IPS-NIHi11 (cell line): ENCODE measurements at places on chromosomes 2 and 18.

- no peak for DNase-seq
Observed at GRCh38 chr2:229856413-229856812, 65.4 kb downstream of the TRIP12 start.

- DNase-seq: no peak
Observed at GRCh38 chr2:60899230-60899891, 18.0 kb downstream of the REL start.

DNA sequence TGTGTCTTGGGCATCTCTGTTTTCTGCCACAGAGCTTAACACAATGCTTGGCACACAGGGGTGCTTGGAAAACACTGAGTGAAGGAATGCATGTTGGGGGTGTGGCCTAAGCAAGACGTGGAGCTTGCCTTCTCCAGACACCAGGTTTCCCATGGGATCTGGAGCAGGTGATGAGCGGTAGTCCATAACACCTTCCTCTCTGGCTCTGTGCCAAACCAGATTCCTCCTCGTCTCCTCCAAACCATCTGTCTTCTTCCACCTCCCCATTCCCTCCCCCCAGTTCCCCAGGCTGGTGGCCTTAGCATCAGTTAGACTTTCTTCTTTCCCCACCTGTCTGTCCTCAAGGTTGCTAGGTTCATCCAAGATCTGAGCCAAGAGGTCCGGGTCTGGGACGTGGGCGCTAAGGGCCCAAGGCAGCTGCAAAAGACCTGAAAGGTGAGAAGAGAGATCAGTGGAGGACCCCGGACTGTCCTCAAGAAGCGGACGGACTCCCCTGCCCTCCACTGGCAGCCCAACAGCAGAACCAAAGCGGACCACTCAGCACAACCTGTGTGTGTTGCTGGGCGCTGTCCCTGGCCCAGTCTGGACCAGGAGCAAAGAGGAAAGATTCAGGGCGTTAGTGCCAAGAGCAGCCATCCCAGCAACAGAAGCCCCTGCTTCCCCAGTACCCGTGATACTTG, 1.2 kb upstream of the ITM2C start:
- no peak for DNase-seq

DNA sequence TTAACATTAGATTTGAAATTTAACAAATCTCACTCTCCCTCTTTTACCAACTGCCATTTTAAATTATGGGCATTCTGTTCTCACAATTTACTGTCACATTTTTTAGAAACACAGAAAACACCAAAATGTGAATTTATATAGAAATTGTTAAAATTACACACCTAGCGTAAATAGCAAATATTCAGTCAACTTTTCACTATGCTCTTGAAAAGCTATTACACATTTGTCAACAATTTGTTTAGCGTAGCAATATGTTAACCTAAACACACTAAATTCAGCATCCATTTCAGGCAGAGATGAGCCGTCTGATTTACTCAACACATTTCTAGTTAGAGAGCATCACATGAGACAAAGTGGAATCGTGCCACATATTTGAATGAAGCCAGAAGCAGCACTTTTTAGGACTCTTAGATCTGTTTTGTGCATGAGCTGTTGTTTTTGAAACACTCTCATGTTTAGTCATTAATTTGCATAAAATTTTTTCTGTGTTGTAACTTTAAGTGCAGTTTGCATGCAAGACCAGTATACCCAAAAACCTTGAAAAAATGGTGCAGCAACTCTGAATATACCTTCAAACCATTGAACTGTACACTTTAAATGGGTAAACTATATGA, 8.2 kb downstream of the TTC32 start:
- DNase-seq: no peak

- DNase-seq: no peak
Observed at GRCh38 chr2:64840426-64840881, 148.7 kb upstream of the SLC1A4 start.

- peak; percentile 70 for DNase-seq
Observed at GRCh38 chr2:127105656-127106456, 1.1 kb downstream of the BIN1 start.

- DNase-seq: peak; percentile 35
Observed at GRCh38 chr2:207352978-207353671, 176.6 kb upstream of the CREB1 start.

- no peak for DNase-seq
Observed at GRCh38 chr18:7855671-7856070, 288.6 kb downstream of the PTPRM start.

- DNase-seq: peak; percentile 78
Observed at GRCh38 chr2:239882331-239882732, 142.8 kb downstream of the NDUFA10 start.

GRCh38 chr2:39140322-39140847, 19.5 kb upstream of the SOS1 start:
- no peak for DNase-seq

DNA sequence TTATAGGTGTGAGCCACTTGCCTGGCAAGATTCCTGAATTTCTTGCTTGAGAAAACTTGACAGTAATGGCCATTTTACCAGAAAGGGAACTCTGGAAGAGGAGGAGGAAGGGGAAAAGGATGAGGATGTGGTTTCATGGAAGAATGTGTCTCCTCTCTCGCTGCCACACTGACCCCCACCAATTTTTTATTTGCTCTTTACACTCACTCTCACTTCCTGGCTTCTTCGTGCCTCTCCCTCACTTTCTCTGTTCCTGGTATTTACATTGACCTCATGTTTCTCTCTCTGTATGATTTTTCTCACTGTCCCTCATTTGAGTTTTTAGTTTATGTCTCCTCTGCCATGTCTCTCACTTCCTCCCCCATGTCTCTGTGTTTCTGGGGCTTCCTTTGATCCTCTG, 134.5 kb upstream of the CAB39 start:
- no peak for DNase-seq

DNA sequence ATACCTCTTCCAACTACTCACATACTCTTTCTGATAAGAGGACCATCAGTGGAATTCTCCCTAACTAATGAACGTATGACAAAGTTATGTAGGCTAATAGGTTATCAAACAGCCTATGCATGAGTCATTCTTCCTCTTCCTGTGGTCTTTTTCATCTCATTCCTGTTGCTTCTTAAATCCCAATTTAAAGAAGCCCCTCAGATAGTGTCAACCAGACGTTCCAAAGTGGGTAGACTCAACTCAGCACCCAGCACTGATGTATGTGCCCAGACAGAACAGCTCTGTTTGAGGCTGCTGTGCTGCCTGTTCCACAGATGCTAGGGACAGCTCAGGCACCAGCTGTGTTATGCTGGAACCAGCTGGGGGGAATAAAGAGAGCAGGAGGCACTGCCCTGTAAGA, 52.6 kb downstream of the CXCR4 start:
- DNase-seq: no peak

- no peak for DNase-seq
Observed at GRCh38 chr18:64888956-64889355, 740.1 kb upstream of the LINC00305 start.

GRCh38 chr2:174120346-174120745, 128.0 kb downstream of the OLA1 start:
- no peak for DNase-seq

- no peak for DNase-seq
Observed at GRCh38 chr2:113266431-113266830, 12.3 kb downstream of the PAX8 start.

DNA sequence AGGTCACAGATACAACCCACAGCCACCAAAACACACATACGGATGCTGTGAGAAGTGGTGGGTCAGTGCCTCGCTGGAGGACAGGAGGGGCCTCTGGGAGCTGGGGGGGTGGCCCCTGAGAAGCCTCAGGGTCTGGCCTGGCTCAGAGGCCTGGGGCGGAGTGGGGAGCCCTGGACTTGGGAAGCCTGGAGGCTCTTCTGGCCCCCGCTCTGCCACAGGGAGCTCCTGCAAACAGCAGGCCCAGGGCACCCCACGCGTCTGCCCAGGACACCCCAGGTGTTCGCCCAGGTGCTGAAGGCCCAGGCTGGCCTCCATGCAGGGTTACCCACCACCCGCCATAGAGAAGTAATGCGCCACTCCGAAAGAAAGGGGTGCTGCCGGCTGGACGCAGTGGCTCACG, 25.9 kb downstream of the THAP4 start:
- DNase-seq: no peak

GRCh38 chr2:47346-47725, 1.0 kb upstream of the FAM110C start:
- no peak for DNase-seq

DNA sequence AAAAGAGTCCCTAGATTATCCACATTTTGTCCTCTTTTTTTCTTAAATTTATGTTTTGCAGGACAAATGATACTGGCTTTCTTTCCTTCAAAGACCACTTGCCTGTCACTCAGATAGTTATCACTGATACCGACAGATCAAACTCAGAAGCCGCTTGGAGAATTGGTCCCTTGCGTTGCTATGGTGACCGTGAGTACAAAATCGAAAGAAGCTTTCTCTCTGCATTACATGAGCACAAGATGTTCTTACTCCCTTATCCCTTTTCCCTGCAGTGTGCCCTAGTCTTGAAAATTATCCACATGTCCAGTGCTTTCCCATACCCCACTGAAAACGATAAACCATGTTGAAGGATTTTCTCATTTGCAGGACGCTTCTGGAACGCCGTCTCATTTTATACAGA, 738.5 kb downstream of the CNTNAP5 start:
- no peak for DNase-seq

DNA sequence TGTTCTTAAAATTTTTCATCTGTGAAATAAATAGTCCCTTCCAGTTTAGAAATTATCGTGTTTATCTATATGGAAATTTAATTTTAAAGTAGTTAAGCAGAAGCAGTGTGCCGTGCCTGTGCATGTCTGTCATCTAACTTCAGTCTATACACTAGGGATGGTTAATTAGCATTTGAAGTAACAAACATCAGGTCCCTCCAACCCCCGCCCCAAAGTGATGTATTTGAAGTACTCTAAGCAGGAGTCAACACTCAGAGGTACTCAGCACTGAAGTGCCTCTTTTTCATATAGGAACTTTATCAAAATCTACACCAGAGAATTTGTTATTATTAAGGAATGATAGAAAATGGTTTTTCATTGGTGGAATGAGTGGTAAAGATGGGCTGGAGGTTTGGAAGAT, 33.0 kb downstream of the LANCL1 start:
- DNase-seq: peak; percentile 16

GRCh38 chr2:170434900-170435621, 257.1 kb downstream of the MYO3B start:
- DNase-seq: no peak

- no peak for DNase-seq
Observed at GRCh38 chr18:6210349-6211173, 204.2 kb downstream of the L3MBTL4 start.

DNA sequence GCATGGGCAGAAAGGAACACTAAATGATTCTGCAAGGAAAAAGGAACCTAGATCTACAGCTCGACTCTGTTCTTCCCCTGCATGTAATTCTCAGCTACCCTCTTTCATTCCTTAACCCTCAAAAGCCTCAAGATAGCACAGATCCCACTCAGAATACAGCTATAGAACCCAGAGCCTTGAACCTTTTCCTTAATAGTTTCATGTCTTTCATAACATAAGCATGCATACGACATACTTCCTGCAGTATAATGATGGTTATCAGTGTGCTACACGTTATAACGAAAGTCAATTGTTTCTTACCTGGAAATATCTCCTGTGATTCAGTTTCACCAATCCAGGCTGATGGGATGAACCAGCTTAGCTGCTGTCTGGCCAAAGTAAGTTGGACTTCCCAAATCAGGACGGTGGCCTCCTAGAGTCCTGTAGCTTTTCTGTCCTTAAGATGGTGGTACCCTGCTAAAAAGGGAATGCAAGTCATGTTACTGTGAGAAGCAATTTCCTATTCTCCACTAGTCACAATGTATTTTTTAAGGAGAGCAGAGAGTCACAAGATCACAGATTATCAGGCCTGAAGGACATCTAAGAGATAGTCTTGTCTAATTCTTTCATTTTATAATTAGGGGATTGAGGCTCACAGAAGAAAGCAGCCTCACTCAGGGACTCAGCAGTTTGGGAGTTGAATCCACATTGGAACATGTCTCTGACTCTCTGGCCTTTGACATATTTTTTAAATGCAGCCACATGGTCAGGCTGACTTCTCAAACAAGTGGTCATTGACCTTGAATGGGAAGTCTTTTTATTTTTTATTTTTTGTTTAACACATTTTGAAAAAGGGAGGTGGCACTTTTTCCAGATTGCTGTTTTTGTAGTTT, 41.8 kb downstream of the CYRIA start:
- DNase-seq: no peak

GRCh38 chr2:2294183-2294690, 36.8 kb downstream of the MYT1L start:
- DNase-seq: no peak

- peak; percentile 80 for DNase-seq
Observed at GRCh38 chr18:3498698-3499471, 48.9 kb downstream of the TGIF1 start.

DNA sequence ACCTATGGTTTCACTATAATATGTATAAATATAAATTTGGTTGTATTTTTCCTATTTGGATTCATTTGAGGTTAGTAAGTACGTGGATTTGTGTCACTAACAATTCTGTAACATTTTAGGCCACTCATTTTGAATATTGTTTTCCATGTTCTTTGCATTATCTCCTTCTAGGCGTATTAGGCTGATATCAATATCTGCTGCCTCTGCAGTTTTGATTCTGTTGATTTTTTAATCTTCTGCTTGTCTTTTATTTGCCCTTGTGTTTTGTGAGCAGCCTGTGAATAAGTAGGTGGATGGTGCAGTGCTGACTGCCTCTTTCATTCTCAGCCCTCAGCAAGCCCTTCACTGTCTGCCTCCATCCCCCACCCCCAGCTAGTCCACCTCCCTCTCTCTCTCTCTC, 165.7 kb upstream of the BCL2L11 start:
- no peak for DNase-seq

GRCh38 chr18:63253014-63253413, 66.6 kb downstream of the BCL2 start:
- DNase-seq: no peak

GRCh38 chr18:36187826-36188721, 777 bp downstream of the MOCOS start:
- peak; percentile 41 for DNase-seq

GRCh38 chr18:59400407-59400806, 41.3 kb upstream of the LMAN1 start:
- DNase-seq: no peak

DNA sequence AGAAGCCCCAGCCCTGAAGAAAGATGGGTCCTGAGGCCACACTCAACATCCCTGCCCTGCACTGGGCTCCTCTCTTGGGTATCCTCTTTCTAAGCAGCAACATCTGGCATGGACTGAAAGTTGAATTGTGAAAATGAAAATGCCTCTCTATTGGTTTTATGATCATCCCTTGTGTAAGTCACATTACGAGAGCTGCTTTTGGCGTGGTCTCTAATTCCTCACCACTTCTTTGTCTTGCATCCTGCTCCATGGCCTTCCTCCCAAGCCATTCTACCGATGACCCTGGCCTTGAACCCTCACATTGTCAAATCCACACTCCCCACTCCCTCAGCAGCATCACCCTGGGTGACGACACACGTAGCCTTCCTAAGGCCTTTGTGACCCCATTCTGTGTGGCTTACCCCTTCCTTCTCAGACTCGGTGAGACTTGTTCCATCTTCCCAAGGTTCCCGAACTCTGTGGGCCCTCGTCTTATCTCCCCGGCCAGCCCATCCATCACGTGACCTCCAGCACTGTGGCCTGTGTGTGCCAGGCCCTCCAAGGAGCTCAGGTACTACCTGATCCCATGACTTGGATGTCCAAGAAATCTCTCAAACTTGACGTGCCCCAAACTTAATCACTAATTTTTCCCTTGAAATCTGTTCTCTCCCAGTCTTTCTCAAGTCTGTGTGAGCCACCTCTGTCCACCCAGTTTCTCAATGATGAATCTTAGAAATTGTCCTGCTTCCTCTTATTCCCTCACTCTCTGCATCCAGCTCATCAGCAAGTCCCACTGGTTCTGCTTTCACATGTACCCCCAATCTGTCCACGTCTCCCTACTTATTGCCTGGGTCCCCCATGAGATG, 194.7 kb upstream of the HS6ST1 start:
- DNase-seq: no peak
